Glutamatergic neuron (in vitro differentiated cells): ENCODE measurements at places on chromosomes 4 and X. TPM values are rescaled to one million over a fixed set of nuclear protein-coding genes. Genes with fewer than 3 reads are reported as not detected.

NKX6-1 gene
- 25.6 TPM for total RNA-seq

GUCY1B1 gene
- 2.2 TPM for total RNA-seq

WDR13 gene
- 70.4 TPM for total RNA-seq

BLOC1S4 gene
- 22.5 TPM for total RNA-seq

BANK1 gene
- not detected for total RNA-seq

PNMA6F gene
- not detected for total RNA-seq

UBQLN2 gene
- 49.8 TPM for total RNA-seq

TMEM165 gene
- total RNA-seq, result 78.0 TPM

CT47B1 gene
- not detected for total RNA-seq
